Activated naive CD8-positive, alpha-beta T cell treated with anti-CD3 and anti-CD28 coated beads, Interleukin-2, amount 50 U/mL, for 24 hours (primary cell): ENCODE measurements at places on chromosomes 1 and 21.

DNA sequence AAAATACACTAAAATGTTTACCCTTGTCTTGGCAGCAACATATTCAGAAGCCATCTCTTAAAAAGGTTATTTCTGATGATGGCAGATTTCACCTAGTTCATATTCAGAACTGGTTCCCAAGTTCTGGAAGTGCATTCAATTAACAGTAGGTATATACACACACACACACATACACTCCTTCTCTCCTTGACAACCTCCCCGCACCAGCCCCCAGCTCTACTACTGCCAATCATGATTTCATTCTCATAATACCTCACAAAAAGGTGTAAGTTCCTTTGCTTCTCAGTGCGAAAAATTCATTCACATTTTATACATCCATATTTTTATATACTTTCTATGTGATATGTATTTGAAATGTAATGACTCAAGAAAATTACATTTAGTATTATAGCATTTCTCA, 228.1 kb upstream of the ST6GALNAC5 start:
- no peak for DNase-seq

- DNase-seq, result no peak
Measured at GRCh38 chr1:227896710-227897655, 50.7 kb downstream of the WNT9A start.

DNA sequence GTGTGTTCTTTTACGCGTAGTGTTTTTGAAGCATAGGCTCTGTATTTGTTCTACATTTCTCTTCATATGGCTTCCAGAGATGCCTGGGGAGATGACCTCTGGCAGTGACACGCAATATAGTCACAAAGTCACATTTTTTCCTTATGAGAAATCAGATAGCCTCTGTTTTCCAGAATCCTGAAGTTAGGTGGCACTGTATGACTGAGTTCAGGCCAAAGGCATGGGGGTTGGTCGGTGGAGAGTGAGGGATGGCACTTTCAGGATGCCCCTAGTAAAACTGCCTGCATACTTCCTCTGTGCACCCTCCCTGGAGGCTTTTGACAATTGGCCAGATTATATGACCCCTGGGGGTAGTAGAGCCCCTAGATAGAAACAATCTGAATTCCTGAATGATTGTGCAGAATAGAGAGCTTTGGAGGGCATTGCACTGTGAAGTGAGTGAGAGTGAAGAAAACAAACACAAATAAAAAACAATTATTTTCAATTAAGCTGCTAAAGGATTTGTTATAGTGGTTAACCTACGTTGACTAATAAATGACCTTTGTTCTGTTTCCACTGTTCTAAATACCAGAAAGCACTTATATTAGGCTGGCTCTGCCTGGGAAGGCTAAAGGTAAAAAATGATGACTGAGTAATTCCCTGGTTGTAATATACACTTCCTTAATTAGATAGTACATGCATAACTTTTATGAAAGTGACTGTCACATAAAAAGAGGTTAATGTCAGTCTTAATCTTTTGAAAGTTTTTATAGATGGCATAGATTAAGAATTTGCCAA, 1660.8 kb downstream of the PLA2G4A start:
- no peak for DNase-seq

DNA sequence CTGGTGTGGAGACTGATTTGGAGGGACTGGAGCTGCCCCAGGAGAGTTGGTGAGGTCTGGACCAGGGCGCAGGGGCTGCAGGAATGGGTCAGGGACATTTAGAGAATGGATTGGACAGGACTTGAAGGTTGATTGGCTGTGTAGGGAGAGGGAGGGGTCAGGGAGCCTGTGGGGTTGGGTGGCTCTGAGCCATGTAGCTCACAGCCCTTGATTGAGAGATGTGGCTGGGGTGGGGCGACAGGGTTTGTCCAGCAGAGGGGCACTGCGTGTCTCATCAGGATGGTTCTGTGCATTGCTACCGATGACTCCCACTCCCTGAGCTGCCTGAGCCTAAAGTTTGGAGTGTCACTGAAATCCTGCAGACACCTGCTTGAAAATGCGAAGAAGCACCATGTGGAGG, 12.1 kb downstream of the AZIN2 start:
- DNase-seq, result no peak

DNA sequence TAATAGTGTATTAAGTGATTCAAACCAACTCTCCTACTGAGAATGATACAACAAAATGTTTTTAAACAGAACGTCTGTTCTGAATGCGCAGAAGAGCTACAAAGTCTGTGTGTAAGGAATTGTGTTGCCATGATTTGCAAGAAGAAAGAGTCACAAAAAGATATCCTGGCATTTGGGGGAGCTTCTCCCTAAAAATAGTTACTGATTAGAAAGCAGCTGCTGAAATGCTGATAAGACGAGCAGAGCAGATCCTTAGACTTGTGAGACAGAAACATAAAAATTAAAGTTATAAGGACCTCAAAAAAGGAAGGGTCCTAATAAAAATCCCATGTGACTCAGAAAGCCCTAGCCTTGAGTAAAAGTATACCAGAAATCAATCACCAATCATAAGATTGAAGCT, 54.9 kb upstream of the CRB1 start:
- no peak for DNase-seq

GRCh38 chr1:198788561-198789064, 149.8 kb downstream of the PTPRC start:
- DNase-seq, result peak; percentile 26

DNA sequence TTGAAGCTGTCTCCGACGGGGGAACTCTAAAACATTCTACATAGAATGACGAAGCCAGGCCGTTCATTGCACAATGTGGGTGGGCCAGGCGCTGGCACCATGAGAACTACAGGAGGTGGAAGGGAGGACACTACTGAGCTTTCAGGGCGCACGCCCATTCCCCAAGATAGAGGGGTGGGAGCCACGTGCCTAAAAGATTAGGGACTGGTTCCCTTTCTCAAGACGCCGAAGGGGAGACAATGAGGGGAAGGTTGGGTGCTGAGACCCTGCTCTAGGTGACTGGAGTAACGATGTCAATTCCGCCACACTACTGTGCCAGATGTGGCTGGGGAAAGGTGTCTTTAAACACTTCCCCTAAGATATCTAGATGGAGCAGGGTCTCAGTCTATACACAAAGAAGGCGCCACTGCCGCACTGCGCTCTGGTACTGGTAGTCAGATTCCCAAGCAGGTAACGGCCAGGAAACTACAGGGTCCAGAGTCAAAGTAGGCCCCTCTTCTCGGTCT, 782 bp downstream of the CSDE1 start:
- no peak for DNase-seq

DNA sequence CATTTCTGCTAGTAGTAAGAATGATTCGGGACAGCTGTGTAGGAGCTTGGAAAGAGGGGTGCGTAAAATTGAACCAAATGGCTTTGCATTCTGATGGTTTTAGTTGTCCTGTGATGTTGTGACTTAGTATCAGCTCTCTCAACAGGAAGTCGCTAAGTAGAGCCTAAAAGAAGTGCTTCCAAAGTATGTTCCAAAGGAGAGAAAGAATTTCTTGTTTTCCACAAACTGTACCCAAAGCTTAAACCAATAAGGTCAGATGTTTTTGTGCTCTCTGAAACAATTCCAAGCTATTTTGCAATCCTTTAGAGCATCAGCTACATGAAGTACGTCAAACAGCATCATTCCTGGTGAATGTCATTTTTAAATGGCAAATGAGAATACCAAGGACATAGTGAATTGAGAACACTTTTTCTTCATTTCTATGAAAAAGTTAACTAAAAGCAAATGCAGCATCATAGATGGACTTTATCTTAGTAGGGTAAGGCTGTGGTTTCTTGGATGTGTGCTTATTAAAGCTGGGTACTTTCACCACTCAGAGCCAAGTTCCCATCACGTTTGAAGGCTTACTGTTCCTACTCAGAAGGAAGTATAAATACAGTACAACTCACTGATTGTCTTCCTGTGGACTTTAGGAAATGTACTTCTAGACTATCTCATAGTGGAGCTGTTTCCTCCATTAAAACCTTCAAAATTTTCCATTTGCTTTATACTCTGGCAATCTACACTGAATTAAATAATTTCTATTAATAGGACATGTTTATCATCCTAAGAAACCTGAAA, 148.6 kb downstream of the C1orf21 start:
- DNase-seq, result no peak
